Stimulated activated CD4-positive, alpha-beta T cell treated with anti-CD3 and anti-CD28 coated beads, Interleukin-1b, Interleukin-23, amount 100 ng/mL, for 24 hours (primary cell): ENCODE measurements at places on chromosomes 5 and 9.

DNA sequence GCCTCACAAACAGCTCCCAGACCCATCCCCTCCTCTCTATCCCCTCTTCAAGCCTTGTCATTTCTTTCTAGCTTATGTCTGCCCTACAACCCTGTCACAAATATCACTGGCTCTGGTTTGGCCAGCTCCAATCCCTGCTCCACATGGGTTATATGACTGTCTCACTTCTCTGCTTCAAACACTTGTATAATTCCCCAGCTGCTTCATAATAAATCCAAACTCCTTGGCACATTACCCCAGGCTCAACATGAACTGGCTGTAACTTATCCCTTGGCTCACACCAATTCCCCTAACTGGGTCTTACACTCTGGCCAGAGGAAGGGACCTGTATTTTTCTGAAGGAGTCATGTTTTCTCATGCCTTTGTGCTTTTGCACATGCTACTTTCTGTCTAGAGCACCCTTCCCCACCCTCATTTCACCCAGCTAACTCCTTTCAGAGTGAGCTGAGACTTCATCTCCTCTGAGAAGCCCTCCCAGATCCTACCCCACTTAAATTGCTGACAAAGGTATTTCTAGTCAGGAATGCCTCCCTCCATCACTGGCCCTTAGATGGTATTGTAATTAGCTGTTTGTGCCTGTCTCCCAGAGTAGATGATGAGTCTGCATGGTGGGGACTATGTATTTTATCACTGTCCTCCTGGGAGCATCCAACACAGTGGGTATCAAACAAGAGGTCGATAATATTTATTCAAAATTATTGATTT lies 5.3 kb downstream of the PRXL2C start:
- DNase-seq: no peak

DNA sequence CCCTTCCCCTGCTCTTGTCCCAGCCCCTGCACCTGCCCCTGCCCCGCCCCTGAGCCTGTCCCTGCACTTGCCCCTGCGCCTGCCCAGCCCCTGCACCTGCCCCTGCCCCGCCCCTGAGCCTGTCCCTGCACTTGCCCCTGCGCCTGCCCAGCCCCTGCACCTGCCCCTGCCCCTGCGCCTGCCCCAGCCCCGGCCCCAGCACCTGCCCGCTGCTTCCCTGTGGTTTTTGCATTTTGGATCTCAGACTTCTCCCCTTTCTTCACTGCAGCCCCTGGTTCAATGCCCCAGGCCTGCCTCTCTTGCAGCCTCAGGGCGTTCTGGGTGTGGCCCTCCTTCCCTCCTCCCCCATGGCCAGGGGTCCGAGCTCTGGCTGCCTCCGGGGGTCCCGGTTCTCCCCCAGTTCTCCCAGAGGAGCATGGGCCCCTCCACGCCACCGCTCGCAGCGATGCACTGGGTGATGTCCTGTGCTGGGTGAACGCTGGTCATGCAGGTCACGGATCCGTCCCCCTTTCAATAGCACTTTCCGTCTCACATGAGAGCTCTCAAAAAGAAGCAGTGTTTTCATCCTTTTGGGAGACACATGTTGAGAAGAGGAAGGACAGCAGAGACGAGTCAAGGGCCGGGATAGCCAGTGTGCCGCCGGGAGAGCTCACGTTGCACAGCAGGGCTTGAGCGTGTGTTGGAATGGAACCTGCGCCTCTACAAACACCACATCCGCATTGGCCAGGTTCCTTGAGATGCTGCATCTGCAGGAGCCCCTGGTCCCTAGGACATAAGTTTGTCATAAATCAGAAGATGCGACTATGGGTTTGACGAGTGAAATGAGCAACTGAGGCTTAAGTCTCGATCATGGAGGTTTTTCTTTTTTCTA lies 44.0 kb upstream of the IRX4 start:
- DNase-seq: no peak

GRCh38 chr9:136309101-136309801 lies 5.4 kb upstream of the CCDC187 start:
- no peak for DNase-seq

DNA sequence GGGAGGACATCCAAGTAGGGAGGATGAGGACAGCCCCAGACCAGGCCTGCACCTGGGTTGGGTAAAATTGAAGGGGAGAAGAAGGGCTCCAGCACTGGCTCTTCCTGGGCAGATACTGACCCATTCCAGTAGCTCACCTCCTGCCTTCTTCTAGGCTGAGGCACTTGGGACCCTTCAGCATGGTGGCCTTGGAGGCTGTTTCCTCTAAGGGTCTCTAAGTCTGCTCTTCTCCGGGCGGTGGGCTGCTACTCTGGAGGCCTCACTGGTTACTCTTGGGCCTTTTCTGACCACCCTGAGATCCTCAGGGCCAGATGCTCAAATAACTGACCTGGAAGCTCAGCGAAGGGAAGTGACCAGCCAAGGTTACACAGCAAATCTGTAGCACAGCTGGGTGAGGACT lies 2.8 kb upstream of the TIFAB start:
- no peak for DNase-seq

GRCh38 chr9:127793093-127793708 lies 7.4 kb downstream of the CDK9 start:
- DNase-seq: no peak

- DNase-seq: no peak
Observed at GRCh38 chr5:21806943-21807342, 1046.2 kb downstream of the CDH12 start.

DNA sequence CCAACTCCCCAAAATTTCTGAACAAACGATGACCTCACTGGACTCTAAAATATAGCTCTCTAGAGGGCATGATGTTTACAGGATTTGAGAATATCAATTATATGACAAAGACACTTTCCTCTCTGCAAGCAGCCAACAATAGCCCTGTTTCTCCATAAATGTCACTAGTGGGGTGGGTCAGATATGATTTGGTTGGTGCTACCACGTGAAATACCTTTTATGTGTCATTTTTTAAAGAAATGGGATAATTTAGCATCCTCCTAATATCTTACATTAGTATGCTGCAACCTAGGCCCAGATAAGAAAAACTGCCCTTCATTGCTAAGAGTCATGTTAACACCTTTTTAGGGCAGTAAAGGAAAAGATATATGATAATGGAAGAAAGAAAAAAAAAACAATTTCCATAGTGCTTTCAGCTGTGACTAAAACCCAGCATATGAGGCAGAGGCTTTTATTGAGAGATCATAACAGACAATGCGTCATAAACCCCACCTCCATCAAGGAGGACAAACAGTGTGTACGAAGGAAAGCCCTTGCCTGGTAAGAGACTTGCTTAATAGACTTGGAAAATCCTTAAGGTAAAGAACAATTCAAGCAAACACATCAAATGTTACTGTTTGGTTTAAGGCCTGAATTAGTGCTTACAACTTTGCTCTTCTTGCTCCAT lies 372.4 kb upstream of the PAPPA start:
- DNase-seq: no peak

DNA sequence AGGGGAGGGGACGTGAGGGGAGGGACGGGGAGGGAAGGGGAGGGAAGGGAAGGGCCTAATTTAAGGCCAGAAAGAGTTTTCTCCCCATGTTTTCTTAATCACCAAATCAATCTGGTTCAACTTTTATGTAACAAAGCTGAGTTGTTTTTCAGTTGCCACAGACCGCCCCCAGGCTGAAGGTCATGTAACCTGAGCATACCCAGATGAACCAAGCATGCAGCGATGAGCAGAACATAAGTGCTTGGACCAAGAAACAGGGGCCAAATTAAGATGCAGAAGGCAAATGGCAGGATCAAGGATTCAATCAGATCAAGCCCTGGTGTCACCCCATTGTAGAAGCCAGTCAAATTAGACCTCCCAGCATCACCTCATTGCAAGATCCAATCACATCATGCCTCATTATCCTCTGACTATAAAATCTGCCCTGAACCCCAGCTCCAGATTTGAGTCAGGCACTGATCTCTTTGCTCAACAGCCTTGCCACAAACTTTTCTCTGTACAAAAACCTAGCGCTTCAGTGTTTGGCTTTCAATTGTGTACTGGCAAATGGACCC lies 113.5 kb upstream of the TNPO1 start:
- DNase-seq: no peak

- DNase-seq: no peak
Observed at GRCh38 chr9:102669220-102669619, 325.9 kb upstream of the CYLC2 start.

DNA sequence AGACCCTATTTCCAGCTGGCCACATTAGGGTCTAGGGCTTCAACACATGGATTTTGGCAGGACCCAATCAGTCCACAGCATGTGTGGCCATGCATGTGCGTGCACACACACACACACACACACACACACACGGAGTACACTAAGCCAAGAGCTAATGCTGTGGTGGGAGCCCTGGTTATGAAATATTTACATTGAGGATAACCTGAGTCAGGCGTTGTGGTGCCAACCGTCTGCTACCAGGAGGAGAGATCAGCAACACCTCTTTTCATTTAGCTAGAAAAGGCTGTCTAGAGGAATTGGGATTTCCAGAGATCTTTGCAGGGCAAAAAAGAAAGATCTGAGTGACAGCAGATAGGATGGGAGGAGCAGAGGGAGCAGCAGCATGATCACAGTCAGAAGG lies 141.5 kb downstream of the TRPM3 start:
- DNase-seq: no peak

- DNase-seq: no peak
Observed at GRCh38 chr9:117772960-117773359, 68.8 kb downstream of the TLR4 start.

DNA sequence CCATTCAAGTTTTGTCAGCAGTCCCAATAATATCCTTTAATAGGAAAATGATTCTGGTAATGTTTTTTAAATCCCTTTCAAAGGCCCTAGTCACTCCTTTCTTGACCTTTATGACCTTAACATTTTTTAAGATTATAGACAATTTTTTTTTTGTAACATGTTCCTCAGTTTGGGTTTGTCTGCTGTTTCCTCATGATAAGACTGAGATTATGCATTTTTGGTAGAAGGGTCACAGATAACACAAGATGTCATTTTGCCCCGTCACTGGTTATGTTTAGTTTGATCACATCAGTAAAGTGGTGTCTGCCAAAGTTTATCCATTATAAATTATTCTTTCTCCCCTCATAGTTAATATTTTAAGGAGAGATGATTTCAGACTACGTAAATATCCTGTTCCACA lies 16.0 kb upstream of the PTPDC1 start:
- no peak for DNase-seq

DNA sequence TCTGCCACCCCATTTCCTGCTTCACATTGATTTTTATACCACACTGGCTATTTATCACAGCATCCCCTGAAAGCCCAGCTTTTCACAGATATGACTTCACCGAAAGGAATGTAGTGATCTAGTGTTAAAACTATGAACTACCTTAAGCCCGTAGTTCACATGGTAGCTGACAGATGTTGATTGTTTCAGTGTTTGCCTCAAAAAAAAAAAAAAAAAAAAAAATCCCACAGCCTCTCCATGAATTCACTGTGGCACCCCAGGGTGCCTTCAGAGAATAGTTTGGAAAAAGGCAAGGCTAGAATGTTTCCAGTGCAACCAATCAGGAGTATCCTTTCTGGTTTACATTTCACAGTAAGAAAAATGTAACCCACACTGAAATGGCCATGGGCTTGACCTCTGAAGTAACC lies 37.1 kb downstream of the GLIS3 start:
- no peak for DNase-seq

DNA sequence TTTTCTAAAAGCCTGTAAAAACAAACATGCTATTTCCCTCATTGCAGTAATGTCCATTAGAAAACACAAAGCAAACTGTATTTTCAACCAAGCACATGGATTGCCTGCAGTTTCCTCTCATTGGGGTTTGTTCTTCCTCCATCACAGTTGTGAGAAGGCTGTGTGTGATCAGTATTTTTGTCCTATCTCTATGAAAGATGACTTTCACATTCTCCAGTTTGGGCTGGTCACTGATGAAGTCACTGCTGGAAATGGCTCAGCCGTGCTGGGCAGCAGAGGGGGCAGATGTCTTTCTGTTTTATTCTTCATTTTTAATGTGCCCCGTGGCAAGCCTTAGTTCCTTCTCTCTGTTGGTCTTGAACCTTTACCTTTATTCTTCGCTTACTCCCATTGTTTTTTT lies 288.9 kb upstream of the MPDZ start:
- DNase-seq: no peak

GRCh38 chr5:22431406-22431805 lies 421.7 kb downstream of the CDH12 start:
- no peak for DNase-seq

DNA sequence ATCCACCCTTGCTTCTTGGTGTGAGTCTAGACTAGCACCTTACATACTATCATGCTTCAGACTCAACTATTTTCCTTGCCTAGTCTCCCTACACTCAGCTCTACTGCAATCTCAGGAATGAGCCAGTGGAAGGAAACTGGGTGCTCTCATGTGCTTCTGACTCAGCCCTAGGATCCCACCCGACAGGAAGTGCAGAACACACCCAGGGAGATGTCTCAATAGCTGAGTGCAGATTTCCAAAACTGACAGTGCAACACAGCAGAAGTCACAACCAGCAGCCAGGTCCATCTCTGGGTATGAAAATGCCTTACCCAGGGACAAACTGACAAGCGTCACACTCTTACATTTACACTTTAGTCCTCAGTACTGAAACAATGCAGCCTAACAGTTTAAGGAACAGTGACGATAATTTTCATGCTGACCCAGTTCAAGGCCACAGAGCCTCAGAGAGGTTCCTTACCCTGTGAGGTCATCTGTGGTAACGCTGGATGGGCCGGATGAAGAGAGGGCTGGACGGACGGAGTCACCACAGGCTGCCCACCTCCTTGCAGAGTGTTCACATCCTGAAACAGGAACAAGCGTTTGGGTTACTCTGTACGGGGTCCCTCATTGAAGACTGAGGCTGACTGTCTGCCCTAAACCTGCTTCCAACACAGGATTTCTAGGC lies 33.0 kb downstream of the FKBP15 start:
- DNase-seq: no peak

- DNase-seq: no peak
Observed at GRCh38 chr9:4301296-4301695, 1.4 kb upstream of the GLIS3 start.

GRCh38 chr5:168174376-168174775 lies 117.1 kb upstream of the WWC1 start:
- DNase-seq: no peak

GRCh38 chr5:119359737-119360413 lies 4.1 kb downstream of the TNFAIP8 start:
- DNase-seq: no peak

GRCh38 chr5:89374818-89375521 lies 492.0 kb upstream of the MEF2C start:
- DNase-seq: no peak

DNA sequence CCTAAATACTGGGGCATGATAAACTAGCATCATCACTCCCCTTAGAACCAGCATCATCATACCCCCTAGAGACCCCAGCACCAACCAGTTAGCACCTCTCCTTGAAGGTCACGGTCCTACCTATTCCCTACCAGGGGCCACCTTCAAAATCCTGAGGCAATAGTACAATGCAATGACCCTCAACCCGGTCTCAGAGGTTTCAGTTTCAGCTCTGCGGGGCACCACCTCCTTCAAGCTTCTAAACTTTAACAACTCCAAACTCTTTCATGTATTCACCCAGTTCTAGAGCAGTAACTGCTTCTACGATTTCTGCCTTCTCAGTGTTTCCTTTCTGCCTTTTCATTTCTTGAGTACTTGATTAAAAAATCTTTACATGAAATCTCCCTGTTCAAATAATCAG lies 130.1 kb upstream of the EPB41L4A start:
- no peak for DNase-seq
